Endothelial cell of umbilical vein (primary cell): ENCODE measurements at places on chromosomes 13 and 19. TPM values are rescaled to one million over a fixed set of nuclear protein-coding genes. Genes with fewer than 3 reads are reported as not detected.

BEST2 gene
- total RNA-seq, result not detected in 2 replicates

SIGLEC10 gene
- not detected in 2 replicates for total RNA-seq

ZNF587 gene
- total RNA-seq, result 43.1 and 44.0 TPM in 2 replicates

PODNL1 gene
- total RNA-seq, result 2.0 TPM in 1 of 2 replicates, not detected in the other

CKM gene
- total RNA-seq, result not detected in 2 replicates

EXOC3L2 gene
- 0.66 and 1.2 TPM in 2 replicates for total RNA-seq

GNG7 gene
- 0.72 and 0.84 TPM in 2 replicates for total RNA-seq

CGB8 gene
- not detected in 2 replicates for total RNA-seq

LAIR1 gene
- total RNA-seq, result not detected in 2 replicates

LILRA5 gene
- not detected in 2 replicates for total RNA-seq

PROSER3 gene
- total RNA-seq, result 28.3 and 32.1 TPM in 2 replicates

ENOX1 gene
- total RNA-seq, result 0.28 and 0.97 TPM in 2 replicates

BRSK1 gene
- 0.44 and 0.46 TPM in 2 replicates for total RNA-seq

CCDC159 gene
- 30.3 and 31.6 TPM in 2 replicates for total RNA-seq

PGLYRP1 gene
- not detected in 2 replicates for total RNA-seq

ZNF264 gene
- total RNA-seq, result 18.2 and 20.5 TPM in 2 replicates
